Stimulated activated CD8-positive, alpha-beta memory T cell treated with anti-CD3 and anti-CD28 coated beads, Interleukin-15, amount 100 ng/mL, for 24 hours (primary cell): ENCODE measurements at places on chromosomes 2 and 18.

- DNase-seq = no peak
Measured at GRCh38 chr2:32008805-32009515, 1.8 kb downstream of the MEMO1 start.

DNA sequence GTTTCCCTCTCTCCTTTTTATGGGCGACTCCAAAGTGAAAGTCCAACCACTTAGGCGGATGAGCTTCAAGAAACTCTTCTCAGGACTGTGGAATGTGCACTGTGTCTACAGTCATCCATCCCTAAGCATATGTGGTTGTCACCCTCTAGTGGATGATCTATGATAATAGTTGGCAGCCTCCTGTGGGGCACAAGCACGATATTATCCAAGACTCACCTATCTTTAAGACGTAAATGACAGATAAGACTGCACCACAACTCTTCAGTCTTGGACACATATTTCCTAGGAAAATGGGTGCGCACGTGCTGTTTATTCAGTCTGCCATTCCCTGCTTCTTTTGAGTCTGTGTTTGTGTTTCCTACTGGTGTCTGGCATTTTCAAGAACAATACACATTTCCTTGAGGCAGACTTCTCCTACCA is 145.5 kb upstream of the CTAGE1 start:
- no peak for DNase-seq

DNA sequence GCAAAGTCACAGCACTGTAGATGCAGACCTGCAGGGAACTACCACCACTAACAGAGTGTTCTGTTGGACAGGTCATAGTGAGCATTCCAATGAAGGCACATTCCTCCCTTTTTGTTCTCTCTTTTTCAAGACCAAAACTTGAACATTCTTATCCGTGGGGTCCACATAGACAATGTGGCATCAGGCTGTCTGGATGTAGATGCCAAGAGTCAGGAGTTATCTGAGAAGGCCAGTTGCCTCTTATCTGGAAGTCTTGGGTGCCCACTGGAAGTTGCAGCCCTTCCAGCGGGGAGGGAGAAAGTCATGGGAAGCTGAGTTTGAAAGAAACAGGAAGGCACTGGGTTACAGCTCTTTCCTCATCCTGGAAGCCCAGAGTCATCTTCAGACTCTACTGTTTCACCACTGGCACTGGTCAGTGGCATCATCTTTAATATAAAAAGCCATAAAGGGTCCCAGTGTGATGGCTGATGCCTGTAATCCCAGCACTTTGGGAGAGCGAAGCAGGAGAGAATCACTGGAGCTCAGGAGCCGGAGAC is 61.4 kb downstream of the FAM161A start:
- DNase-seq = no peak

- no peak for DNase-seq
Measured at GRCh38 chr2:68721482-68722101, 13.0 kb upstream of the ARHGAP25 start.

- DNase-seq = no peak
Measured at GRCh38 chr2:2131075-2131789, 199.8 kb downstream of the MYT1L start.

DNA sequence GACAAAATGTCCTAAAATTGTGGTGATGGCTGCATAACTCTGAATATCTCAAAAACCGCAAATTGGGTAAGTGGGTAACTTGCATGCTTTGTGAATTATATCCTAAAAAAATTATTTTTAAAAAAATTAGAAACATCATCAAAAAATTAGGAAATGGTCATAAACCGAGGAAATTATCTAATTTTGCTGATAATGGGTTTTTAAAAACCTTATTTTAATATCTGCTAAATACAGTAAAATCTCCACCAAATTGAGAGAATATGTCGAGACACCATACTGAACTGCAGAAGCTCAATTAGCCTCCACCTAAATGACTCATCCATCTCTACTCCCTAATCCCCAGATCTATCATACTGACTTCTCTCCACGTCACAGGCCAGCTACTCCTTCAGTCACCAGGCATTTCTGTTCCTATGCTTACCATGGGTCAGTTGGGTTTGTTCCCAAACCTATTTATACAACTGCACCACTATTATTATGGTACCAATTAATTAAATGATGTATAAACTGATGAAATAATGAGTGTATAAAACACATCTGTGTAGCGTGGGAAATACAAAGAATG is 36.1 kb downstream of the SPIRE1 start:
- no peak for DNase-seq

DNA sequence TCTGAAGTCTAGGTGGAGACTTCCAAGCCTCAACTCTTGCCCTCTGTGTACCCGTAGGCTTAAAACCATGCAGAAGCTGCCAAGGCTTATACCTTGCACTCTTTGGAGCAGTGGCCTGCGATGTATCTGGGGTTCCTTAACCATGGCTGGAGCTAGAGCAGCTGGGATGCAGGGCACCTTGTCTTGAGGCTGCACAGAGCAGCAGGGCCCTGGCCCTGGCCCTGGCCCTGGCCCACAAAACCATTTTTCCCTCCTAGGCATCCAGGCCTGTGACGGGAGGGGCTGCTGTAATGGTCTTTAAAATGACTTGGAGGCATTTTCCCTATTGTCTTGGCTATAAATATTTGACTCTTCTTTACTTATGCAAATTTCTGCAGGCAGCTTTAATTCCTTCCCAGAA is 19.2 kb downstream of the SERPINB4 start:
- no peak for DNase-seq

- no peak for DNase-seq
Measured at GRCh38 chr2:63057249-63058143, 6.9 kb downstream of the OTX1 start.

DNA sequence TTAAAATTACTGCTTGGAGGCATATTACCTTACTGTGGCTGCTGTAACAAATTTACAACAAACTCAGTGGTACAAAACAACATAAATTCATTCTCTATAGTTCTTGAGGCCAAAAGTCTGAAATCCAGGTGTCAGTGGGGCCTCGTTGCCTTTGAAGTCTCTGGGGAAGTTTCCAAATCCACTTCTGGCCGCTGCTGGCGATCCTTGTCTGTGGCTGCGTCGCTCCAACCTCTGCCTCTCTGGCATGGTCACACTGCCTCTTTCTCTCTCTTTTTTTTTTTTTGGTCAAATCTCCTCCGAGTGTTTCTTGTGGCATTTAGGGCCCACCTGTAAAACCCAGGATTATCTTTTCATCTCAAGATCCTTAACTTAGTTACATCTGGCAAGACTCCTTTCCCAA is 182.8 kb downstream of the ST6GAL2 start:
- no peak for DNase-seq
